ENCODE measurements at places on chromosomes 13 and 19. TPM values are rescaled to one million over a fixed set of nuclear protein-coding genes. Genes with fewer than 3 reads are reported as not detected.

Gene NLRP5
- total RNA-seq = not detected

DNA sequence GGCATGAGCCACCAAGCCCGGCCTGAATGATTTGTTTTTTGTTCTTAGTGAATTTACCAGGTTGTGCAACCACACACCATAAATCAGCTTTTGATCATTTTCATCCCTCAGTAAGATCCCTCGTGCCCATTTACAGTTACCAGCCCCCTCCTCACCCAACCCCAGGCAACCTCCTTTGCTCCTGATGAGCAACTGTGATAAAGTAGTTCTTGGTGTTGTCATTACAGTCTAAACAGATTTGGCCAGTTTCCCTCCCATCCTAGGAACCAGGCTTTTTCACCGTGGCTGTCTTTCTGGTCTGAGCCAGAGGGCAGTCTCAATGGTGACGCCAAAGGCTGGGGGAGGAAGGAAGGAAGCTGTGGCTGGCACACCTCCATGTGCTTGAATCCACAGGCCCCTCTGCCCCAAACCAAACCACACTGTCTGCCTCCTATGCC is 61.2 kb upstream of the WDFY2 start:
- H3K36me3 ChIP-seq = no peaks in the 10 kb centered on the region
- H3K27ac ChIP-seq = no peak overlapping the region
- no peak overlapping the region for H3K4me3 ChIP-seq
- DNase-seq = no peak

DNA sequence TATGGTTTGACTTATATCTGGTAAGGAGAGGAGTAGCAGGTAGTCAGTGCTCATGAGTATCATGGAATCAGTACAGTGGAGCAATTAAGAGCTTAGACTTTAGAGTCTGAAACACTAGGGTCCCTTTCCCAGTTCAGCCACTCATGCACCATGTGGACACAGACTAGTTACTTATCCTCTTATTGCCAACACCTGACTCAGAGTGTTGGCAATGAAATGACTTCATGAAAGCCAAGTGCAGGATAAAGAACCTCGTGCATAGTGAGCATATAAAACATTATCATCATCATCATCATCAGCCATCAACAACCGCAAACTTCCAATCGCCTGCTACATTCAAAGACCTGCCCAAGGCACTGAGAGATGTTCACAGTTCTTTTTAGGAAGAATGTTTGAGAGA is 164.2 kb downstream of the FOXO1 start:
- H3K36me3 ChIP-seq = no peaks in the 10 kb centered on the region
- peak; percentile 53 for DNase-seq
- H3K4me1 ChIP-seq = peaks cover 3% of the 10 kb centered on the region
- no peaks in the 10 kb centered on the region for H3K27me3 ChIP-seq

GRCh38 chr13:42815681-42816080 is 34.3 kb downstream of the FAM216B start:
- H3K4me1 ChIP-seq = no peaks in the 10 kb centered on the region
- no peaks in the 10 kb centered on the region for H3K27me3 ChIP-seq
- DNase-seq = no peak
- H3K27ac ChIP-seq = no peak overlapping the region
- no peaks in the 10 kb centered on the region for H3K36me3 ChIP-seq
- H3K4me3 ChIP-seq = no peak overlapping the region

GRCh38 chr13:108342369-108343289 is 73.1 kb downstream of the TNFSF13B start:
- DNase-seq = no peak
- no peaks in the 10 kb centered on the region for H3K4me1 ChIP-seq
- no peak overlapping the region for H3K4me3 ChIP-seq
- no peak overlapping the region for H3K27ac ChIP-seq

GRCh38 chr19:16575861-16576689 is 3.9 kb upstream of the SLC35E1 start:
- H3K27me3 ChIP-seq = no peaks in the 10 kb centered on the region
- peaks cover 82% of the 10 kb centered on the region for H3K4me1 ChIP-seq
- H3K36me3 ChIP-seq = peaks cover 28% of the 10 kb centered on the region

GRCh38 chr13:69487576-69487975 is 620.0 kb upstream of the ATXN8OS start:
- H3K36me3 ChIP-seq = no peaks in the 10 kb centered on the region
- DNase-seq = no peak
- H3K27me3 ChIP-seq = no peaks in the 10 kb centered on the region
- H3K27ac ChIP-seq = no peak overlapping the region

GRCh38 chr13:39105110-39105509 is 66.9 kb downstream of the NHLRC3 start:
- H3K4me1 ChIP-seq = no peaks in the 10 kb centered on the region
- H3K4me3 ChIP-seq = no peak overlapping the region
- H3K36me3 ChIP-seq = no peaks in the 10 kb centered on the region
- H3K27ac ChIP-seq = no peak overlapping the region

DNA sequence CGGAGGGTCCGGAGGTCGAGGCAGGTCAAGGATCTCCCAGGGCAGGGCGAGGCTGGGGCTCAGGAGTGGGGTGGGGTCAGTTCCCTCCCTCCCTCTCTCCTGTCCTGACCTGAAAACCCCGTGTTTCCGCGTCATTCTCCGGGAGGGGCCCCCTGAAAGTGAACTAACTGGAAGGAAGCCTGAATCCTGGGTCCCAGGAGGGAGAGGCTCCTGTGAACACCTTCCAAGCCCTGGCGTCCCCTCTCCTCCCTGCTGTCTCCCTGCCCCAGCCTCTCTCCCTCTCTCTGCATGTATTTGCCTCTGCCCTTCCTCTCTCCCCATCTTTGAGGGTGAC is 741 bp upstream of the CADM4 start:
- H3K36me3 ChIP-seq = no peaks in the 10 kb centered on the region
- peak overlapping the region; percentile 81 for H3K4me3 ChIP-seq
- peaks cover 42% of the 10 kb centered on the region for H3K4me1 ChIP-seq
- no peaks in the 10 kb centered on the region for H3K27me3 ChIP-seq

DNA sequence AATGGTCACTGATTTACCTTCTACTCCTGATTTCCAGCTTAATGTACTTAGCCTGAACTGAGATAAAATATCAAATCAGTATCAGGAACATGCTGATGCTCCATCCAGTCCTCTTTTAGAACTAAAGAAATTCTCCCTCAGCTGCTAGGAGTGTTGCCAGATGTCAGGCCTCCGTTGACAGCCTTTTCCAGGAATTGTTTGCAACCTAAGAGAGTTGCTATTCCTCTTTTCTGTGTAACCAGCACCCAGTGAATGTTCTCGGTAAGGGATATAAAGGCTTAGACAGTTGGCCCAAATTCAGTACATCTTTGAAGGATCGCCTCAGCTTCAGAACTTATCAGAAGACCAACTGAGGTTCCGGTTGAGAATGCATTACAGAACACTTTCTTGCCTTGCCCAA is 559.0 kb downstream of the PCDH17 start:
- no peaks in the 10 kb centered on the region for H3K36me3 ChIP-seq
- no peak overlapping the region for H3K4me3 ChIP-seq
- H3K27ac ChIP-seq = no peak overlapping the region
- no peaks in the 10 kb centered on the region for H3K27me3 ChIP-seq
- H3K4me1 ChIP-seq = no peaks in the 10 kb centered on the region

Gene DOCK9
- total RNA-seq = 191 TPM

DNA sequence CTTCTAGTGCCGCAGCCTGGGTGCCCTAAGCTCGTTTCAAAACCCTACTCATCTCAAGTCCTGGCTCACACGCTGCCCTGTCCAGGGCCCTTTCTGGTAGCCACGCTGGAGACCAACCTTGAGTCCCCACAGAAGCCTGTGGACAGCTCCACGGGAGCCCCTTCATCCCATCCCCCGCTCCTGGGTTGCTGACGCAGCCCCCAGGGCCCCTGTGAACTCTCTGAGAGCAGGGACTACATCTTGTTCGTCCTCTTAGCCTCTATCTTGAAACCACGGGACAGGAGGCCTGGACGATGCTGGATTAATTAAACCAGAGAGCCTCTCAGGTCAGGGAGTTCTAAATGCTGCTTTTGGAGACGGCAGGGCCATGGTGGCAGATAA is 7.4 kb downstream of the MLLT1 start:
- H3K4me3 ChIP-seq = peak overlapping the region; percentile 39
- H3K27ac ChIP-seq = peak overlapping the region; percentile 85
- DNase-seq = no peak
- no peaks in the 10 kb centered on the region for H3K27me3 ChIP-seq
- H3K4me1 ChIP-seq = peaks cover 100% of the 10 kb centered on the region
- peaks cover 31% of the 10 kb centered on the region for H3K36me3 ChIP-seq

DNA sequence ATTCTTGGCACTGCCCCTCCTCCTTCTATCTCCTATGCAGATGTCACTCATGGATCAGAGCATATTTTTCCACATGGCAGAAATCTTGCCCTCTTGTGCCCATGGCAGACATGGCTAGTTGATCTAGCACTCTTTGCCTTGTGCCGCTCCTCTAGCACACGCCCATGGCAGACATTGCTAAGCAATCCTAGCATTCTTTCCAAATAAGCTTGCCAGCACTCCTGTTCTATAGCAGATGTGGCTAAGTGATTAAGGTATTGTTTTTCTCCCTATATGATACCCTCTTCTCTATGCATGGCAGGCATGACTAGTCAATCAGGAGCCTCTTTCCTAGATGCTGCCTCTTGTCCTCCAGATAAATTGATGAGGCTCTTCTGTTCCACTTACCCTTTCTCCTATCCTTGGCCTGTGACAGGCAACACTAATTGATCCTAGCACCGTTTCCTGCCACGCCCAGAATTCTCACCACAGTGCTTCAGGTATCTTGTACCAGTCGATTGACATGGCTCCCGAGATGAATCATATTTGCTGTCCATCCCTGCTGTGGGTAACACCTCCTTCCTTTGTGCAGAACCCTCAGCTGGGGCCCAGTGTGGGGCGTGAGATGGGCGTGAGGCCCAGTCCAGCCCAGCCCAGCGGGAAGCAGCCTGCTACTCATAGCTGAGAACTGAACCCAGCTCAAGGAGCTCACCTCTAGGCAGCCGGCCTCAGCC is 26.9 kb downstream of the TMED1 start:
- peaks cover 87% of the 10 kb centered on the region for H3K36me3 ChIP-seq
- no peak for DNase-seq
- H3K4me3 ChIP-seq = no peak overlapping the region
- no peak overlapping the region for H3K27ac ChIP-seq

- peak overlapping the region; percentile 72 for H3K27ac ChIP-seq
- H3K27me3 ChIP-seq = no peaks in the 10 kb centered on the region
- H3K4me1 ChIP-seq = peaks cover 37% of the 10 kb centered on the region
These were observed 162.3 kb upstream of the SERP2 start for GRCh38 chr13:44211286-44211685.

GRCh38 chr13:27073186-27073585 is 98.4 kb downstream of the USP12 start:
- no peak overlapping the region for H3K4me3 ChIP-seq
- peak overlapping the region; percentile 5 for H3K27ac ChIP-seq
- H3K36me3 ChIP-seq = peaks cover 28% of the 10 kb centered on the region
- no peaks in the 10 kb centered on the region for H3K27me3 ChIP-seq
- peaks cover 38% of the 10 kb centered on the region for H3K4me1 ChIP-seq

DNA sequence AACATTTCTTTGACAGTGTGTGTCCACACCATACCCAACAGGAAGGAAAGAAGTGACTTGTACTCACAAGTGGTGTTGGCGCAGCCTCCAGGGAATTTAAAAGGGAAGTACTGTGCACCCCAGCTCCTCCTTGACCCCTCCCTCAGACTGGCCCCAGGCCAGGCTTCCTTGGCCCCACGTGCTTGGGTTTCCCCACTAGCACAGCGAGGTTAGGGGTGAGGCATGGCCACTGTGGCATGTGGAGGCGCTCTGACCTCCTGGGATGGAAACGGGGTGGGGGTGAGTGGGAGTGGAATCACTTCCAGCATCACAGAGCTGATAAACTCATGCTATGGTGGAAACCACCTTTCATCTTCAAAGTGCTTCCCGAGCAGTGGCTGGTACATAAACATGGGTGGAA is 168.6 kb downstream of the ZNF536 start:
- no peaks in the 10 kb centered on the region for H3K4me1 ChIP-seq
- no peak overlapping the region for H3K4me3 ChIP-seq
- no peak for DNase-seq

DNA sequence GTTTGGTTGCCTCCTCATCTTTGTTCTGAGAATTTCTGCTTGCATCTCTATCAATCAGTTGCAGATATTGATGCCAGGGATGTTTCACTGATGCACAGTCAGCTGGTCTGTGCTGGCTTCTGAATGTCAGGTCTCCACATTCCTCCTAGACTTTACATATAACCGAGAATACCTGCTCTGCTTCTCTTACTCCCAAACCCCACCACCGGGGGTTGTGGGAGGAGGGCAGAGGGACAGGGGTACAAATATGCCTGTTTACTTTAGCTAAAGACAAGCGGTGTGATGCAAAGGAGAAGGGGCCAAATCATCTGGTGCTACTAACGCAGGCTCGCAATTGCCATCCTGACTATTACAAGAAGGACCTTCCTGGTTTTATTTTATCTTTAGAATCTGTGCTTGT is 17.4 kb upstream of the KLHL1 start:
- H3K4me3 ChIP-seq = no peak overlapping the region
- H3K27ac ChIP-seq = no peak overlapping the region
- no peaks in the 10 kb centered on the region for H3K36me3 ChIP-seq
- H3K4me1 ChIP-seq = no peaks in the 10 kb centered on the region
- DNase-seq = no peak

DNA sequence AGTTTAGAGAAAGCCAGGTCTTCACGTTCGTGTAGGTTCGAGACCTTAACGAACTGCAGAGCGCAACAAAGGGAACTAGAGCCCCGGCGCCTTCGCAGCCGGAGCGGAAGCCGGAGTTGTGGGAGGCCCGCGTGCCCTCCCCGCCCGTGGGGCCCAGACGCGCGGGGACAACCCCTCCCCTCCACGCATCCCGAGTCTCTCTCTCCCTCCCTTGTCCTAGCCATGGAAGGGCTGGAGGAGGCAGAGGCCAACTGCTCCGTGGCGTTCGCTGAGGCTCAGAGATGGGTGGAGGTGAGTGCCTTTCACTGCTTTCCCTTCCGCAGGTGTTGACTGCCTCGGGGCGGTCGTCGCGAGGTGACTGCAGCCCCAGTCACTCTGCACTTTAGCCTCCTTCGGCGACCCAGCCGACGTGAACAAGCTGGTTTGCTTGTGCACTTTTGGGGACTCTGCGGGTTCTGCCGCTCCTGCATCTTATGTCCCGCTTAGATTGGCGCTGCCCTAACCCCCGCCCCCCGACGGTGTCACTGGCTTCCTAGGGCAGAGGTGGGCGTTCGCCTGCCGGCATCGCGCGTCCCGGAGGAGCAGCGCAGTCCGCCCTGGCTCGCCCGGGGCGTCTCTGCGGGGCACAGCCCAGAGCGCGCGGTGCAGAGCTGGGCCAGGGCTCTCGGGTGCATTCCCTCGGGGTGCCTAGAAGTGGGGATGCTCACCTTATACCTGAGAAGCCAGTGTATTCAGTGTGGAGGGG is 478 bp downstream of the LMO7 start:
- H3K4me3 ChIP-seq = peak overlapping the region; percentile 65
- DNase-seq = no peak
- H3K27ac ChIP-seq = peak overlapping the region; percentile 59

All from esophagus muscularis mucosa (tissue), 4 donors.